ENCODE measurements at places on chromosomes 16 and 17.

GRCh38 chr17:6517062-6517461, 39.3 kb downstream of the PITPNM3 start:
- DNase-seq: no peak

- no peak for DNase-seq
These were observed 660.5 kb downstream of the TOX3 start for GRCh38 chr16:51886456-51886855.

DNA sequence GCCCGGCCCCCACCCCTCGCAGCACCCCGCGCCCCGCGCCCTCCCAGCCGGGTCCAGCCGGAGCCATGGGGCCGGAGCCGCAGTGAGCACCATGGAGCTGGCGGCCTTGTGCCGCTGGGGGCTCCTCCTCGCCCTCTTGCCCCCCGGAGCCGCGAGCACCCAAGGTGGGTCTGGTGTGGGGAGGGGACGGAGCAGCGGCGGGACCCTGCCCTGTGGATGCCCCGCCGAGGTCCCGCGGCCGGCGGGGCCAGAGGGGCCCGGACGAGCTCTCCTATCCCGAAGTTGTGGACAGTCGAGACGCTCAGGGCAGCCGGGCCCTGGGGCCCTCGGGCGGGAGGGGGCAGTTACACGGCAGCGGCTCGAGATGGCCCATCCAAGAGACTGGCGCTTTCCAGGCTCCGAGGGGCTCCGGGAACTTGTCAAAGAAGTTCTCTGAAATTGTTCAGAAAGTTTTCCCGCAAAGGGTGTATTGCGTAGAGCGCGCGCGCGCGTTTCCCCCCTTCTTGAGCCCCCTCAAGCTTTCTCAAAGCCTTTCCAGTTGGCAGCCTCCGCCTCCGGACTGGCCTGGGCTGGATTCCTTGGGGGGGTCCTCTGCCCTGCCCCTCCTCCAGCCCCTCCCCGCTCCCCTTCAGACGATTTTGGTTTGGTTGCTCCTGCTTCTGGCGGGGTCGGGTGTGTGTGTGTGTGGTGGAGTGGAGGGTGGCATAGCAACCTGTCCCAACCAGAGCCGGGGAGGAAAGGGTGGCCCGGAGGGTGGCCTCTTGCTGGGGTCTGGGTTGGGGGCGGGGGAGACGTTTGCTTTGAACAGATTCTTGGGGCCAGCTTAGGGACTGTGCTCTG, 504 bp downstream of the ERBB2 start:
- no peak for DNase-seq

- no peak for DNase-seq
These were observed 88.4 kb downstream of the PLXDC1 start for GRCh38 chr17:39062846-39063680.

GRCh38 chr16:72947379-72948237, 100.3 kb downstream of the ZFHX3 start:
- DNase-seq: no peak

All from hypothalamus (tissue), 51 donors.